Stimulated activated CD8-positive, alpha-beta memory T cell treated with anti-CD3 and anti-CD28 coated beads, Interleukin-4, amount 100 ng/mL, for 1 hour (primary cell): ENCODE measurements at places on chromosomes 11 and 22.

DNA sequence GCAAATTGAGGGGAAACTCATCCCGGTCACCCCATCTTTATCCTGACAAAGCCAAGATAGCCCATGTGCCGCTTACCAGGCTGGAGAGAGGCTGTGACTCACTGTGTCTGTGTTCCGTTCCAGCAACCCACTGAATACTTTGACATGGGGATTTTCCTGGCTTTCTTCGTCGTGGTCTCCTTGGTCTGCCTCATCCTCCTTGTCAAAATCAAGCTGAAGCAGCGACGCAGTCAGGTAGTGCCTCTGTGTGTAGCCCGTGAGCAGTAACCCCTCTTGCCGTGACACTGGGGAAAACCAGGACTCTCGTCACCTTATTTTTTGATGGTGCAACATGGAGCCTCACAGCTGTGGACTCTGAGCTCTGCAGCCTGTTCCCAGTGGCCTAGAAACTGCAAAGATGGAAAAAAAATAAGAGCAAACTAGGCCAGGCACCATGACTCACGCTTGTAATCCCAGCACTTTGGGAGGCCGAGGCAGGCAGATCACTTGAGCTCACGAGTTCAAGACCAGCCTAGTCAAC is 16.9 kb downstream of the C22orf31 start:
- no peak for DNase-seq

- DNase-seq, result no peak
Observed at GRCh38 chr22:40463683-40464082, 93.3 kb downstream of the SGSM3 start.

DNA sequence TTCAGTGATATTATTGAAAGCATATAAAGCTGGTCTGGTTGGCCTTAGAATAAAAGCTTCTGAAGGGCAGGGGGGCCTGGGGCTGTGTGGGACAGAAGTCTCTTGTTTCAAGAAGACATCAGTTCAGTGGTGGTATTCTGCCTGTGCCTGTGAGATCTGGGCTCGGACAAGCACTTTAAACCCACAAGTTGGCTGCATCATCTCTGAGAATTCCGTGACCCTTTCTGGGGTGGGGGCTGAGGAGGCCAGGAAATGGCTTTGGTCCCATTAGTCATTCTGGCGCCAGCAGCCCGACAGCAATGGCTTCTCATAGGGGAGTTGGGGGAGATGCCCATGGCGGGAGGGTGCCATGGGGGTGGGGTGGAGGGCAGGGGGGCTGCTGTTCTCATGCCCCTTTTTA is 104.1 kb downstream of the PKNOX2 start:
- DNase-seq, result no peak

DNA sequence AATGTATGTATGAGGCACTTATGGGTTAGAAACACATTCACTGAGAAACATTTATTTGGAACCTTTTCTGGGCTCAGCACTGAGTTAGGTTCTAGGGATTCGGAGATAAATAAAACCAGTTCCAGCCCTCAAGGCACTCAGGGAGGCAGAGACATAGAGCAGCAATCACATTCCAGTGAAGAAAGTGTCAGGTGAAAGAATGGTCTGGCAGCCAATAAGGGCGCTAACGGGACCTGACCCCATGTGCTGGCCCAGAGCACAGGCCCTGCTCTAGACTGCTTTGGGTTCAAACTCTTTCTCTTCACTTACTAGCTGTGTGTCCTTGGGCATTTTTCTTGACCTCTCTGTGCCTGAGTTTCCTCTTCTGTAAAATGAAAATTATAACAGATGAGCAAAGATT is 146.0 kb upstream of the SYT13 start:
- DNase-seq, result no peak

GRCh38 chr11:78689585-78690153 is 115.0 kb upstream of the NARS2 start:
- no peak for DNase-seq

DNA sequence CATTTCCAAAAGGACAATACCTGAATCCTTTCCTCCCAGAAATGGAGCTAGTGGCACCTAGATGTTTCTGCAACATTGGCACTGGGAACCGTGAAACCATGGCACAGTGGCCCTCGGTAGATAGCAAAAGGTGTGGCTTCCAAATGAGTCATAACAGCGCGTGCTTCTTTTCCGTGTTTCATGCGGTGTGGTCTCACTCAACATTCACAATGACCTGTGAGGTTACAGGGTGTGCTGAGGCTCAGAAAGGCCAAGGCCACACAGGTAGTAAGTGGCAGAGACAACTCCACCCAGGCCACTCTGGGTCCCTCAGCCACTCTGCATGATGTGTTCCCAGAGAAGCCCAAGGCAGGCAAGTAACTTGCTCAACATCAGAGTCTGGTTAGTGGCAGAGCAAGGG is 67.4 kb downstream of the TP53I11 start:
- no peak for DNase-seq

GRCh38 chr11:71155846-71156245 is 96.5 kb downstream of the SHANK2 start:
- no peak for DNase-seq

DNA sequence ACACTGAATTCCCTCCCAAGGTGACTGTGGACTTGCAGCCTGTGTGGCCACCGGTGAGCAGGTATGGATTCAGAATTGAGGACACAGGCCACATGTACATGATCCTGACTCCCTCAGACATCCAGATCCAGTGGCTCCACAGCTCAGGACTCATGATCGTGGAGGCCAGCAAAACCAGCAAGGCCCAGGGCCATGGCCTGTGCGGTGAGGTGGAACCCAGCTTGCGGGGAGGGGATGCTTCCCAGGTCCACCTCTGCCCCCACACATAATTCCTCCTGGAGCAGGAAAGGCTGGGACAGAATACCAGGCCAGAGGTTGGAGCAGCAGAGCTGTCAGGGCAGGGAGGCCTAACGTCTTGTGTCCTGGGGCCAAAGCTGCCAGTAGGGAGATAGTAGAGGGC is 82.1 kb downstream of the OTOG start:
- DNase-seq, result no peak

GRCh38 chr22:44623771-44624510 is 78.1 kb upstream of the PRR5 start:
- DNase-seq, result no peak

DNA sequence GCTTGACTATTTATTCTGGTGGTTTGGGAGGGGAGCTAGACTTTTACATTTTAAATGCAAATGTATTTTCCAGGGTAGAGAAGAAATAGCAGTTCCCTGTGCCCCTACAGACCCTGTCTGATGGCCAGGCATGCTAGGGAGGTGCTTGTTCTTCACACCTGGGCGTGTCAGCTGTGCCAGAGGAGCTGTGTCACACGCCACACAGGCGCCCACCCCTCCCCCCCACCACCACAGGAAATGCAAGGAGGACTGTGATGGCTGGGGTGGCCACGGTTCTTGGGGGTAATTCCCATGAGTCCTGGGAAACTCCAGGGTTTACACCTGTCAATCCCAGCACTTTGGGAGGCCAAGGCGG is 82.2 kb downstream of the FLI1 start:
- no peak for DNase-seq

GRCh38 chr11:11345099-11345498 is 8.0 kb downstream of the CSNK2A3 start:
- no peak for DNase-seq

DNA sequence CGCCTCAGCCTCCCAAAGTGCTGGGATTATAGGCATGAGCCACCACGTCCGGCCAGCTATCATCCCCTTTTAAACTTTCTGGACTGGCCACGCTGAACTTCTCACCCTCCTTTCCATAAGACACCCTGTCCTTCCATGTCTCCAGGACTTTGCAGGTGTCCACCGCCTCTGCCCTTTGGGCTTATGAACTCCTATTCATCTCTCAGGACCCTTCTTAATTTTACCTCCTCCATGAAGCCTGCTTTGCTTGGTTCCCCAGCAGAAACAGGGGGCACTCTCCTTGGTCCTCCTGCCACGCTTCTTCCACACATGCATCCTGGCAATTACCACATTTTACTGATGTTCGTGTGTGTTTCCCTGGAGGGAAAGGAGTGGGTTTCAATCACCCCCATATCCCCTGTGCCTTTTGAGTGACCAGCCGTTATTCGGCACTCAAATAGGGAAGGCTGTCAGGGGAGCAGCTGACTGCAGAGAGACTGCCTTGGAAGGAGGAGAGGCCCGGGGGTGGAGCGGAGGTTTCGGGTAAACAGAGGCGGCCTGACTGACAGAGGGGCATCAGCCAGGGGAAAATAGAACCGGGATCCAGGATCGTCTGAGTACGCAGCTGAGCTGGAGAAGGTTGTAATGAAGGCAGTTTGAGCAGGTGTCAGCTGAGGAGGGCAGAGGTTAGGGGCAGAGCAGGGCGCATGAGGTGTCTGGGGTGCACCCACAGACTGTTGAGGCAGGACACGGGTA is 27.1 kb upstream of the CHKA start:
- no peak for DNase-seq

DNA sequence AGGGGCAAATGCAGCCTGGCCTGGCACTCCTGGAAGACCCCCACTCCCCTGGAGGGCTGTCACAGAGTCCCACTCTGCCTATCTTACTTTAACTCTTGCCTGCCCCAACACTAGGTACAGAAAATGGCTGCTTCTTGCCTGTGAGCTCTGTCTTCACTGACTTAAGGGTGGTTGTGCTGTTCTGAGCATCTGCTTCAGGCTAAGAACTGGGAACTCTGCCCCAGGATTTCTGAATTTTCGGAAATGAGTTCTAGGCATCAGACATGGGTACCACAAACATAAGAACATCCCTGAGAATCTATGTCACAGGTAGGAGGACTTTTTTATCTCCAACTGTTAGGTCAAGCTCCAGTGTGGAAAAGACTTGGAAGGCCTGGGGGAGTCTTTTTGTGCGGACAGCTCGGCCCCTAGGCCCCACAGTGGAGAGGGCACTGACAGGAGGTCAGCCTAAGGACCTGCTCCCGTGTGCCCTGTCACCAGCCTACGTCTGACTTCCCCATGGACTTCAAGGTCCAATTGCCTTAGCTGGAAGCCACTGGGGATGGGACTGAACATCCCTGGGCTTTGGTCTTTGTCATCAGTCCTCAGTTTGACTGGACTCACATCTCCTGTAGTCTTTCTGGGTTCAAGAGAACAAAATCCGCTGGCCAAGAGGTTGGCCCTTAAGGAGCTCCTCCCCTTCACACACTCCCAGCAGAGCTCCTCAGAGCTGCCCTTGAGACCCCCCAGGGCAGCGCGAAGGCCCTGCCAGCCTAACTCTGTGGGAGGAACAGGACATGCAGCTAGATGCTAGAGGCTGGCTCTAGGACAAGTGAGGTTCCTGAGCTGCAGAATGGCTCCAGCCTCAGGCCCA is 31.9 kb downstream of the PPP2R1B start:
- DNase-seq, result no peak

GRCh38 chr11:127182586-127183203 is 182.1 kb upstream of the KIRREL3 start:
- DNase-seq, result no peak
